ENCODE measurements at places on chromosomes 1 and 21. TPM values are rescaled to one million over a fixed set of nuclear protein-coding genes. Genes with fewer than 3 reads are reported as not detected.
A peak's percentile ranks its signal among the peaks of the same experiment; 100 is the strongest.

DNA sequence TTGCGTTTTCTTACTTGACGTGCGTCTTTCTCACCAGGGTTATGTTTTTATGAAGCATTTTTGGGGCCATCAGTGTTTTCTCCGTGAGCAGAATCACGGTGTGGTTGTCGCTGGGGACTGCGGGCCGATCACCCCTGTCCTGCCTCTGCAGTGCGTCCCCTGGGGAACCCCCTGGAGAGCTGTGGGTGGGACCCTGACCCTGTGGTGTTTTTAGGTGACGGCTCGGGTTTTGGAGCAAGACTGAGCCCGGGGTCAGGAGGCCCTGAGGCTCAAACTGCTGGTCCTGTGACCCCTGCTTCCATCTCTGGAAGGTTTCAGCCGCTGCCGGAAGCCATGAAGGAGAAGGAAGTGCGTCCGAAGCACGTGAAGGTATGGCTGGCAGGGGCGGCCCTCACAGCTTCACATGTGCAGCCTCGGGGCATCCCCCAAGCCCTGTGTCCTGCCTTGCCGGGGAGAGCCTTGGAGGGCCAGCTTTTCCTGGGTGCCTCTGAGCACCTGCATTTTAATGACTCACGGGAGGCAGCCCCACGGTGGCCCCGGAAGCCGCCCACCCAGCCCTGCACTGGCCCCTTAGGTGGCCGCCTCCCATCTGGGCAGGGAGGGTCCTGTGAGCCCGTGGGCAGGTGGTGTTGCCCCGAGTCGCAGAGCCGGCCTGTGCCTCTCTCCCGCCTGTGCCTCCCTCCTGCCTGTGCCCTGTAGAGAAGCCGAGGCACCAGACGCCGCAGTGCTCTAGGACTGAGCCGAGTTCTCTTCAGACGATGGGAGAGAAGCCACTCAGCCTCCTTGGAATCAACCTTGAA is 36.7 kb upstream of the DIP2A start:
- DNase-seq = peak; percentile 22

DNA sequence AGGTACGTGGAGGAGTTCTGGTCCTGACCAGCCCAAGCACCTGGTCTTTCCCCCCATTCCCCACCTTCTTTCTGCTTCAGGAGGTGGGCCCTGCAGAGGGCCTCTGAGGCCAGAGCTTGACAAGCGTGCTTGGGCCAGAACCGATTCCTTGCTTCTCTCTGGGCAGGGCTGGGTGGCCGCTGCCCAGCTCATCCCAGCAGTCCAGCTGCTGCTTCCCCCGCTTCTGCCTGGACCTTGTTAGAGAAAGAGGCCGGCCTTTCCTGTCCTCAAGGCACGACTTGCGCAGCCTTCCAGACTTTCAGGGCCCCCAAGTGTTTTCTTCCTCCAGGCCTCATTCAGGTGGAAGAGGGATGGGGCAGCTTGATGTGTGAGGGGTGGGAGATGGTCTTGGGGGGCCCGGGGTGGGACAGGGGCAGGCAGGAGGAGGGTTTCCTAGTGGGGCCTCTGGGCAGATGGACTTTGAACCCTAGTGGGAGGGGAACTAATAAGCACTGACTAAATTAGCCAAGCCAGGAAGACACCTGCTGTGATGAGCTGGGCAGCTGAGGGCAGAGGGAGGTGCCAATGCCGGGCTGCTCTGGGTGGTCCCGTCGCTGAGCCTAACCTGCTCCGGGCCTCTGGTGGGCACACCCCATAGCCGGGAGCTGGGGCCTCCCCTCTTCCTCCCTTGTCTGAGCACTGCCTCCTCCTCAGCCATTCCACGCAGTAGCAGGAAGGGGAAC is 36.5 kb downstream of the ARHGEF10L start:
- no peak for DNase-seq

ORC1 gene
- 0.10 TPM for total RNA-seq

FCGR3A gene
- total RNA-seq = 10.0 TPM

GRCh38 chr1:234188454-234188792 is 184.8 kb upstream of the COA6 start:
- DNase-seq = no peak

PODN gene
- total RNA-seq = 61.8 TPM

- no peak for DNase-seq
These were observed 10.4 kb downstream of the PGLYRP4 start for GRCh38 chr1:153337980-153338853.

GRCh38 chr1:196550731-196551130 is 57.5 kb downstream of the KCNT2 start:
- DNase-seq = no peak

CDC7 gene
- total RNA-seq = 0.37 TPM

DNA sequence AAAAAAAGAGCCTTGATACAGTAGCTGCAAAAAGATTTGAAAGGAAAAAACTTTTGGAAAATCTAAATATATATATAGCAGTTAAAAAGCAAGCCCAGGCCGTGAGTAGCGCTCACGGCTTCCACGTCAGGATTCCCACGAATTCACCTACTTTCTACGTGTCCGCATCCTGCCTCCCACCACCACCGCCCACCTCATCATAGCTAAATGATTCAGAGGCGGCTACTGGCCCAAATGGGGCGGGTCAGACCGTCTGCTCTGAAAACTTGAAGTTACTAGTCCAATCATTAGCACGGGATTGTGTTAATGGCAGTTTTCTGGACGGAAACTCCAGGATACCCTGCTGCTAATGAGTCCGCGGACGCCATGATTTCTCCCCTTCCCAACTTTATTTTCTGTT is 1.3 kb upstream of the CCSAP start:
- no peak for DNase-seq

- DNase-seq = no peak
These were observed 3.7 kb upstream of the TRABD2B start for GRCh38 chr1:48000883-48001282.

FAM3B gene
- total RNA-seq = not detected

DNA sequence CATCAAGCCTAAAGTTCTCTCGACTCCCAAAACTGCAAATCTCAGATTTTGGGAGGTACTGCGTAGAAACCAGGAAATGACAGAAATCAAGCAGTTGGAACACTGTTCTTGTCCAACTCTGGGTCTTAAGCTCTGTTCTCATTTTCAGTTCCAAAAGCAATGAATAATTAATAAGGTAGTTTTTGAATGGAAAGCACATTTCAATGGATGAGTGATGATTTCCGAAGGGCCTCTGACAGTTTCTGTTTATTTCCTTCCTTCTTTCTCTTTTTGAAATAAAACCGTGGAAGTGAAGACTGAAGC is 20.9 kb upstream of the TARBP1 start:
- DNase-seq = no peak

DNA sequence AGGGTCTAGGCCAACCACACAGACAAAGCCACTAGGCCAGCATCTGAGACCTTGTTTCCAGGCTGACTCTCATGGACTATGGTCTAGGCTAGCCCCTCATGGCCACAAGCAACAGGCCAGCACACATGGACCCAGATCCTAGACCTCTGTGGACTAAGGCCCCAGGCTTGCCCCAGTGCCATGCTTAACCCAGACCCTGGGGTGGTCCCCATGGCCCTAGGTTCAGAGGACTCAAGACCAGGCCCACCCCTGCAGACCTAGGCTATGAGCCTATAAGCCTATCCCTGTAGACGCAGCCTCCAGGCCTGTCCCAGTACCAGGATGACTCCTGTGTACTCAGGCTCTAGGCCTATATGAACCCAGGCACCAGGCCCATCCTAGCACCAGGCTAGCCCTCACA is 1.9 kb upstream of the OR14A2 start:
- no peak for DNase-seq

- peak; percentile 33 for DNase-seq
These were observed 60.8 kb upstream of the PGD start for GRCh38 chr1:10338047-10338446.

DNA sequence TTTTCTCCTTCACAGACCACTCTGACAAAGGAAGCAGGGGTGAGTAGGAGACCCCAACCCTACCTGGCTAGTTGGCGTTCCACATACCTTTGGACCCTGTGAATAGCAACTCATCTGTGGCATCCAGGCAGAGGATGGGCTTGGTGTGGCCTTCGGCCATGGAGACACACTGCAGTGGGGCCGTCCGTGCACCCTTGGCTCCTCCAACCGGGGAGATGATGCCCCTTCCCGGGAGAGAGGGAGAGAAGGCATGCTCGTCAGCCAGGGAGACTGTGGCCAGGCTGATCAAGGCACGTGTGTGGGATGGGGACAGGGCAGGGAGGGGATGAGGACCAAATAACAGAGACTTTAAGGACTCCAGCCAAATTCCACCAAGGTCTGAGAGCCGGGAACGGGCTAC is 42.6 kb downstream of the KIF21B start:
- DNase-seq = no peak

C1orf105 gene
- total RNA-seq = 22.0 TPM

DNA sequence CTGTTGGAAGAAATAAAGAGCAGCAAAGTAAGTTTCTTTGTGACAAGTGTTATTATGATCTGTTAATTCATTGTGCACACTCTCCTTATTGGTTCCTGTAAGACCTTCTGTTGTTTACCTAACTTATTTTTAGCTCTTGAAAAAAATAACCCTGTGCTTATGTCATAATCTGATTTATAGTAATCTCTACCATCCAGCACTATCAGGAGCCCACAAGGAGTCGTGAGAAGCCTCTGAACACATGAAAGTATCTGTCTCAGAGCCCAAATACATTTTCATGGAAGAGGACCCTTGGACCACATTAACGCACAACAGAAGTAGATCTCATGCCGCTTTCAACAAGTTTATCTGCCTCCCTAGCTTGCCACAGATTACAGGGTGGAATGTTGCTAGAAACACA is 45.8 kb downstream of the CENPF start:
- no peak for DNase-seq

DNA sequence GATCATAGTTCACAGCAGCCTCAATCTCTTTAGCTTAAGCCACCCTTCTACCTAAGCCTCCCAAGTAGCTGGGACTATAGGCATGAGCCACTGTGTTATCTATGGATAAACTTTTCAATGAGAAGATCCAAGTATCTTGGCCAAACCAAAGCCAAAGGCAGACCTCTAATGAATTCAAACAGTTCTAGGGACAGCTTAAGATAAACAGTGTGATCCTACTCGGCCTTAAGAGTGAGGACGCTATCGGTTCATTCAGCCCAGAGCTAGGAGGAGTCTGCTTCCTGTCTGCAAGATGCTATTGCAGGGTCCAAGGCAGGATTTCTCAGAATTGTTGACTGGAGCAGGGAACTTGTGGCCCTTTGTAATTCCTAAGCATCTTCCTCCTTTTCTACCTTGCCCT is 368.7 kb downstream of the ST6GALNAC3 start:
- DNase-seq = no peak

CYP4A11 gene
- not detected for total RNA-seq

VWA5B1 gene
- total RNA-seq = 0.11 TPM

DNA sequence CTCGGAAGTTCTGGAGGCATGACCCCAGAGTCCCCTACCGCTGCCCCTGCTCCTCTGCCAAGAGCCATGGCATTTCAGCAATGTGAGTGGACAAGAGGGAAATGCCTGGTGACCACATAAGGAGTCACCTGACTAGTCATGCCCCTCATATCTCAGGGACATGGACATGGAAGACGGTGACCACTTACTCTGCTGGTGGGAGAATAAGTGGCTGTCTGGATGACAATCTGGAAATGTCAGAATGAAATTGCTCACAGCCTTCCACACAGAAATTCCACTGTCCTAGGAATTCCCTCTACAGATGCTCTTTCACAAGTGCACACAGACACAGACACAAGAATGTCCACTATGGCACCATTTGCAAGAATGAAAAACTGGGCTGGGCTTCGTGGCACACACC is 24.3 kb upstream of the PLEKHG5 start:
- no peak for DNase-seq

RAB7B gene
- 1.5 TPM for total RNA-seq

CITED4 gene
- 36.0 TPM for total RNA-seq

- peak; percentile 37 for DNase-seq
These were observed 15.1 kb upstream of the TAS1R2 start for GRCh38 chr1:18874600-18874999.

DNA sequence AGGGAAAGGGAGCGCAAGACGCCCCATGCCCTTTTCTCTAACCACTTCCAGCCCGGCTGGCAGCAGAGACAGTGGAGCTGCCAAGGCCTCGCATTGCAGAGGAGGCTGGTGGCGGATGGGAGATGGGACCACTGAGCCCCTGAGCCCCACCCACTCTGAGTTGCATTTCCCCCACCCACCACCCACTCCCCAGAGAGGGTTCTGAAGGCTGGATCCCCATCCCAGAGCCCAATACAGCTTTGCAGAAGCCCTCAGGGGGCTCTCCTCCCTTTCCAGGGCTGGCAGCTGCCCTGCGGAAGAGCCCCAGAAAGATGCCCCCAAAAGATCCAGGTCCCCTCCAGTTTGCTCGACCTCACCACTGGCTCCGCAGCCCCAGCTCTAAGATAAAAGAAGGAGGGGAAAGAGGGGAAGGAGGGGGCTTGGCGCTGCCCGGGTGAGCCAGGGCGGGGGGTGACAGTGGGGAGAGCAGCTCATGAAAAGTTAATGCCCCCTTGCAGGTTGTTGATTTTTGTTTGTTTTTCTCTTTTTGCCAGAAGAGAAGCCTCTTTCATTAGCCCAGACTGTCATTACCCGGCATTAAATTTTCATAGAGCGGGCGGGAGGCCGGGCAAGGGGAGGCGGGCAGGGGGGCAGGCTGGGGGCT is 38.4 kb upstream of the CASZ1 start:
- no peak for DNase-seq

- no peak for DNase-seq
These were observed 215.1 kb downstream of the ST6GALNAC3 start for GRCh38 chr1:76289692-76290091.

NLRP3 gene
- total RNA-seq = 0.51 TPM

DNA sequence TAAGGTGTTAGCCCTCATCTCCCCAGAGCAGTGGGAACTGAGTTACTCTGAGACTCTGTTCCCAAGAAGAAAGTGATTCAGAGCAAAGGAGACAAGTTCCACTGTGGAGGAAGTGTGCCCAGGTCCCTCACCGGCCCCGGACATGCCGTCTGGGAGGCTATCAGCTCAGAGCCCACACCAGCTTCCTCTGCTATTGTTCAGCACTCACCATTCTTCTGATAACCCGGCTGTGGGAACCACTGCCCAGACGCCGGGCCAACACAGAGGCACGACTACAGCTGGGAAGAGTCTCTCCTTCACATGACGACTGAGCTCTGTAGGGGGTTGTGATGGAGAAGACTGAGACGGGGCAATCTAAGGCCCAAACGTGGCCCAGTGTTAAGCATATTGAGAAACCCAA is 34.2 kb upstream of the GJA5 start:
- DNase-seq = peak; percentile 37

DNA sequence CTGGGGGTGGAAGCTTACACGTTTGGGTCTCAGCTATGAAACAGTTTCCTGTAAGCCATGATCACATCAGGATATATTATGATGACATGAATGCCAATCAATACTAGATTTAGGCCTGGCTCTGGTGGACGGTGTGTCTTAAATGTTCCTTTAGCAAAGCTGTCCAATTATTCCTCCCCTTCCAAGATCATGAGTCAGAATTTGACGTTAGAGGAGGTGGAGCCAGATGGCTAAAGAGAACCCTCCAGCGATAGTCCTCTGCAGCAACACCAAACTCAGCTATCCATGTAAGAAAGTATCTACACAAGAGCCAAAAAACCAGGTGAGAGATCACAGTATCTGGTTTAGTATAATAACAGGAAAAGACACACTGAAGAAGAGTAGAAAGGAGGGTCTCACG is 47.8 kb downstream of the PACC1 start:
- no peak for DNase-seq

GRCh38 chr1:58857680-58858673 is 74.1 kb upstream of the JUN start:
- DNase-seq = no peak

- peak; percentile 40 for DNase-seq
These were observed 1.9 kb downstream of the S100A11 start for GRCh38 chr1:152034654-152035538.

GRCh38 chr1:12436817-12437599 is 181.0 kb downstream of the DHRS3 start:
- DNase-seq = no peak

- DNase-seq = no peak
These were observed 81.7 kb upstream of the ATP1B1 start for GRCh38 chr1:169024800-169025271.

Measured in heart left ventricle (tissue), 16 donors.